T-helper 1 cell (primary cell): ENCODE measurements at places on chromosomes 4 and X.
A peak's percentile ranks its signal among the peaks of the same experiment; 100 is the strongest.

DNA sequence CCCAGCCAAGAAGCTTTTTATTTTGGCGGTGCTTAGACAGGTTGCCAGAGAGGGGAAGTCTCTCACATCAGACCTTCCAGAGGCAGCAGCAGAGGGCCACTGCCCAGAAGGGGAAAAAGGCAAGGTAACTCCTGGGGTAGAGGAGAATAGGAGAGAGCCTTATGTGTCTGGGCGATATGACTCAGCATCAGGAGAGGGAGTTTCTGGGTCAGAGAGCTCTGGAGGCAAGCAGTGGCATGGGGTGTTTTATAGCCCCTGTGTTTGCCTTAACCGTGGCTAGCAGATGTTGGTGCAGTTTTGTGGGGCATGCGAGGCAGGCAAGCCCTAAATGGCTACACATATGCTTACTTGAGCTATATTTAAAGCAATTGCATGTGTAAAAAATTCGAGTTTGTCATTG, 8.3 kb upstream of the ZXDB start:
- no peak for DNase-seq

DNA sequence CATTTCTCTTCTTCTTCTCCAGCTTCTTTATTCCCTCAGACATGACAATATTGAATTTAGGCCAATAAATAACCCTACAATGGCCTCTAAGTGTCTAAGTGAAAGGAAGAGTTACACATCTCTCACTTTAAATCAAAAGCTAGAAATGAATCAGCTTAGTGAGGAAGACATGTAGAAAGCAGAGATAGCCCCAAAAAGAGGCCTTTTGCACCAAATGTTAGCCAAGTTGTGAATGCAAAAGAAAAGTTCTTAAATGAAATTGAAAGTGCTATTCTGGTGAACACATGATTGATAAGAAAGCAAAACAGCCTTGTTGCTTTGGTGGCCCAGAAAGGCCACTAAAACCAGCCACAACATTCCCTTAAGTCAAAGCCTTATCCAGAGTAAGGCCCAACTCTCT, 146.2 kb upstream of the HHIP start:
- DNase-seq: no peak

GRCh38 chr4:107989537-107990386, at the start of gene HADH:
Gene HADH (plus strand): TSS chr4:107989889. CDS start chr4:107989933, 44 bp downstream.
- DNase-seq: peak; percentile 90

DNA sequence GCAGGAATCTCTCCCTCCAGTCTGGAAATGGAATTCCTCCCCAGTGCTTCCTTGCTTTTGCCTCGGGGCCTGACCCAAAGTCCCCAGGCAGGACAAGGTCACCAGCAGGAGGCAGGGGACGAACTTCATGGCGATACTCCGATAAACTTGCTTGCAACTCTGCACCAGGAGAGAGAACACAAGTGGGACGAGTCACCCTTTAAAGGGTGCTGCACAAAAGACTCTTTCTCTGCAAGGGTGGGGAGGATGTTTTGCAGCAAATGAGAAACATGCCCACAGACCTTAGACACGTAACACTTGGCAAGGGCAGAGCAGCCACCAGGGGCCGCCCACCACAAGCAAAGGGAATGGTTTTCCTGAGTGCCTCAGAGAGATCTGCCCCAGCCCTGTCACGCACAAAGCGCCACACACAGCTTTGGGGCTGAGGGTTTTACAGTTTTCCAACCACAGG, at the start of gene FGFBP2:
Gene FGFBP2 (minus strand): TSS at position 175 of the 451 bp plus-strand sequence. CDS start 46 bp downstream, at position 129.
- DNase-seq: no peak

GRCh38 chr4:133484287-133484686, 335.2 kb downstream of the PCDH10 start:
- DNase-seq: no peak

- DNase-seq: no peak
Measured at GRCh38 chrX:108090491-108091263, 665 bp downstream of the PSMD10 start.

- no peak for DNase-seq
Measured at GRCh38 chr4:98659741-98660462, 1.5 kb upstream of the TSPAN5 start.

DNA sequence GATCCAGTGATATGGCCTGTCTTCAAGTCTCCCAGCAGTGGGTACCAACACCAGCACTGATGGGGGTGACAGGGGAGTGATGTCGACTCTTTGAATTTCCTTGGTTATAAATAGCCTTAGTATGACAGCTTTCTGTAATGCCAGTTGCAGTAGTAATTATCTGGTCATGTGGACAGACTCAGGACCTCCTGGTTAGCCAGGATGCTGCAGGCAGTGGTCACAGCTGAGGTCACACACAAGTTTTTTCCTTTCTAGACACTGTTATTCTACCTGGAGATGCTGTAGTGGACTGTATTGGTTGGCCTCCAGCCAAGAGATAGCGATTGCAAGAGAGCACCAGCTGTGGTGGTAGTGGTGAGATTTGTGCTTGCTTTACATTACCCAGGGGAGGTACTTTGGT, 63.6 kb downstream of the UPRT start:
- DNase-seq: no peak

DNA sequence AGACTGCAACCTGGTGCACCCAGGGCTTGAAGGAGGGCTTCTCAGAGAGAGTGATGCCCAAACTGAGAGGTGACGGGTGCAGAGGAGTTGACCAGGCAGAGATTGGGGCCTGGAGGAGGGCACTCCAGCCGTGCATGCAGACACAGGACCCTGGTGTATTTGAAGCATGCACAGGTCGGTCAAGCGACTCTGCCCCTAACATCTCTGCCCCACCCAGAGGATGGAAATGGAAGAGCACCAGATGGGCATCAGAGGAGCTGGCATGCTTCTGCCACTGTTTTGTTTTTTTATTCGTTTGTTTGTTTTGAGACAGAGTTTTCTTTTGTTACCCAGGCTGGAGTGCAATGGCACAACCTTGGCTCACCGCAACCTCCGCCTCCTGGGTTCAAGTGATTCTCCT, 320.9 kb downstream of the EVC2 start:
- DNase-seq: no peak

- no peak for DNase-seq
Measured at GRCh38 chrX:136055651-136056221, 70.5 kb downstream of the SLC9A6 start.

DNA sequence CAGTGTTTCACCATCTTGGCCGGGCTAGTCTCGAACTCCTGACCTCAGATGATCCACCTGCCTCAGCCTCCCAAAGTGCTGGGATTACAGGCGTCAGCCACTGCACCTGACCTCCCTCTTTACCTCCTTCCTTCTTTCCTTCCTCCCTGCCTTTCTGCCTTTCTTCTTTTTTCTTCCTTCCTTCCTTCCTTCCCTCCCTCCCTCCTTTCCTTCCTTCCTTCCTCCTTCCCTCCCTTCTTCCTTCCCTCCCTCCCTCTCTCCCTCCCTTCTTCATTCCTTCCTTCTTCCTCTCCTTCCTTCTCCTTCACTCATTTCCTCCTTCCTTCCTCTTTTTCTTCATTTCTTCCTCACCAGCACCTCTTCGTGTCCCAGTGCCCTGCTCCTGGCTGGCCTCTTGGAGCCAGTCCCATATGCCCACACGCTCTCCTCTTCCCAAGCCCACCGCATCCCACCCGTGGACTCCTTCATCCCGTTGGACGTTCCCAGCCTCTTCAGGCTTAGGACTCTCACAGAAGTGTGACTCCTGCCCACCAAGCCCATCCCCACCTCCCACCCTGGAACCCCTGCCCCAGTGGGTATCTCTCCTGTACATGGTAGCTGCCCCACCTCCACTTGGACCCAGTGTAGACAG, 22.6 kb downstream of the CSF2RA start:
- no peak for DNase-seq

GRCh38 chr4:145804116-145804515, 124.2 kb downstream of the C4orf51 start:
- no peak for DNase-seq

DNA sequence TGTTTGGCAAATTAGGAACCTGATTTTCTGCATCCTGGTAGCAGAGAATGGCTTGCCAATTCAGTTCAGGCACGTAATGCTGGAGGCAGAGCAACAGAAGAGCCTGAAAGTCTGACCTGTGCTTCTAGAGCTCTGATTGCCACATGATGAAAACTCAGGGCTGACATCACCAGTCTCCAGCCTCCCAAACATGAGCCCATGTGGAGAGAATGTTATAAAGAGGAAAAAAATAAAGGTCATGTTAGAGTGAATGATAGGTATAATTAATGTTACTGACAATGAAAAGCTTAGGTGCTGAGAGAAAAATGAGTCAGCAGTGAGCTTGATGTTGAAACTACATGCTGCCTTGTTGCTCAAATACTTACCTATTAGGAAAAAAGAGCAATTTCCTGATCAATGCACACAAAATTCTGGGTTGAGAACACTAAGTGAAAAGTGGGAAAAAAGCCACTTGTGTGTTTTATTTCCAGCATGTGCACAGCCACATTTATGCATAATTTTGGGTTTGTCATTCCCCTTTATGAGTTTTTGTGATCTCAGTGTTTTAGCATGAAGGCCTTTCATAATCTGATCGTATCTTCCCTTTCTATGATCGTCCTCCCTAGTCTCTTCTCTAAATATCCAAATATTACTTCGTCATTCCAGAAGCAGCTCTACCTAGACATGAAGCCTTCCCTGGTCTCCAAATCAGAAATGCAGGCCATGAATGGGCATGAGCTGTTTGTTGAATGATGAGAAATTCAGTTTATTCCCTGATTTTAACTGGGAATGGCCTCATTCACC, 113.3 kb upstream of the CPEB2 start:
- DNase-seq: no peak
